Bronchus fibroblast of lung (primary cell): ENCODE measurements at places on chromosomes 5 and 9. TPM values are rescaled to one million over a fixed set of nuclear protein-coding genes. Genes with fewer than 3 reads are reported as not detected.

GRIN3A gene
- total RNA-seq: not detected in 2 replicates

TRIM23 gene
- 6.7 and 9.8 TPM in 2 replicates for total RNA-seq

CTXN3 gene
- total RNA-seq: not detected in 2 replicates

LCN10 gene
- not detected in 2 replicates for total RNA-seq

KIF4B gene
- total RNA-seq: not detected in 2 replicates

CCL21 gene
- not detected in 2 replicates for total RNA-seq

C1QTNF2 gene
- total RNA-seq: 0.34 and 0.74 TPM in 2 replicates

FBN2 gene
- 52.6 and 57.0 TPM in 2 replicates for total RNA-seq

LURAP1L gene
- total RNA-seq: 12.8 and 14.6 TPM in 2 replicates

GRM6 gene
- not detected in 2 replicates for total RNA-seq

SCGB3A1 gene
- not detected in 2 replicates for total RNA-seq

ZNF354C gene
- 2.8 and 3.0 TPM in 2 replicates for total RNA-seq

OMD gene
- not detected in 2 replicates for total RNA-seq

EPB41L4A gene
- under 0.01 and 0.17 TPM in 2 replicates for total RNA-seq

IL9 gene
- not detected in 2 replicates for total RNA-seq

TAF11L14 gene
- not detected in 2 replicates for total RNA-seq

PCDHGB5 gene
- 10.6 and 13.8 TPM in 2 replicates for total RNA-seq

PALM2AKAP2 gene
- 0.67 and 2.1 TPM in 2 replicates for total RNA-seq

SELENOP gene
- total RNA-seq: 19.9 and 30.4 TPM in 2 replicates
